ENCODE measurements at places on chromosomes 11 and 22.

- no peak for DNase-seq
Measured at GRCh38 chr11:61833926-61834277, 5.8 kb downstream of the FADS2 start.

- no peak for DNase-seq
Measured at GRCh38 chr11:33682446-33682845, 18.2 kb downstream of the C11orf91 start.

DNA sequence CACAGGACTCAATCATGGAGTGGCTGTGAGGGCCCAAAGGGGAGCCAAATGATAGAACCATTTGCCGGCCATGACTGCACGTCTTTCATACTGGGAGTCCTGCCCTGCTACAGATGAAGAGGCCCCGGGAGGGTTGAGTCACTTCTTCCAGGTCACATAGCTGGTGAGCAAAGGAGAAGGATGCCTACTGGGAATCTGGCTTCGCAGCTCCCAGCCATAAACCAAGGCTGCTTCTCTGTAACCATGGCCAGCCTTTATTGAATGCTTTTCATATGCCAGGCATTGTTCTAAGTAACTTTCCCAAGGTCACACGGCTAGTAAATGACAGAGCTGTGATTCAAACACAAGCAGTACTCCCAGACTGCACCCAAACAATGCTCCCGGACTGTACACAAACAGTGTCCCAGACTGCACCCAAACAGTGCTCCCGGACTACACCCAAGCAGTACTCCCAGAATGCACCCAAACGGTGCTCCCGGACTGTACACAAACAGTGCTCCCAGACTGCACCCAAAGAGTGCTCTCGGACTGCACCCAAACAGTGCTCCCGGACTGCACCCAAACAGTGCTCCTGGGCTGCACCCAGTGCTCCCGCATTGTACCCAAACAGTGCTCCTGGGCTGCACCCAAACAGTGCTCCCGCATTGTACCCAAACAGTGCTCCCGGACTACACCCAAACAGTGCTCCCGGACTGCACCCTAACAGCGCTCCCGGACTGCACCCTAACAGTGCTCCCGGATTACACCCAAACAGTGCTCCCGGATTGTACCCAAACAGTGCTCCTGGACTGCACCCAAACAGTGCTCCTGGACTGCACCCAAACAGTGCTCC lies 89.8 kb downstream of the FBXO7 start:
- no peak for DNase-seq

- no peak for DNase-seq
Measured at GRCh38 chr11:6452219-6452618, 11.4 kb upstream of the HPX start.

DNA sequence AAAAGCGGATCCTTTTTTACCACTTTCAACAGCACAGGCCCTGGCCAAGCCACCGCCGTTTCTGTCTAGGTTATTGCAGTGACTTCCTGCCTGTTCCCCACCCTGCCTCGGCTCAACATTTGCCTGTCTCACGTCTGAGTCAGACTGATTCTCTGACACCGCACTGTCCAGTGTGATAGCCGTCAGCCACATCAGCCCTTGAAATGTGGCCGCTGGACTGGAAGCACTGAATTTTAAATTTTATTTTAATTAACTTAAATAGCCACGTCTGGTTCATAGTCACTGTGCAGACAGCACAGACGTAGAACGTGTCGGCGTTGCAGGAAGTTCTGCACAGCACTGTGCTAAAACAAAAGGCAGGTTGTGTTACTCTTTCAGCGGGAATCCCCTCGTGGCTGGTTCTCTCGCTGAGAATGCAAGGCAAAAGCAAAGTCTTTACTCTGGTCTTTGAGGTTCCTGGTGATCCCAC lies 56.3 kb upstream of the ADSL start:
- DNase-seq, result peak; percentile 44

DNA sequence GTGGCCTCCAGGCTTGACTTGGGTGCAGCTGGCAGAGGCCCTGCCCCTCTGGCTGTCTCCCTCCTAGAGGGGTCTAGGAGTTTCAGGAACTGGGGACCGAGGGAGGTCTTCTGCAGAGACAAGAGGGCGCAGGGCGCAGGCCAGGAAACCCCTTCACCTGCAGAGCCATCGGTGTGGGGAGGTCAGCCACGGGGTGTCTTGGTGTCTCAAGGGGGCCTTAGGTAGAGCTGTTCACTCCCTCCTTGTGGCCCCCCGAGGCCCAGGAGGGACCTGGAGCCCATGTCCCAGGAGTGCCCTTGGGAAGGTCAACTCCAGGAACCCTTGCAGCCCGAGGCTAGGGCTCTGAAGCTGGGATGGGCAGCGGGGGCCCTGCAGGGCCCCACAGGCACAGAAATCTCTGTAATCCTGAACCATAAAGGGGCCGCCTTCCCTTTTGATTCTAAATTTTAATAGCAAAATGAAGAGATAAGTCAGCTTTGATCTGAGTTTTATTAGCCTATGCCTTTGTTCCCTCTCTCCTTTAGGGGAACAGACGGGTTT lies 31.4 kb upstream of the TH start:
- DNase-seq, result no peak

- no peak for DNase-seq
Measured at GRCh38 chr11:66567787-66568123, 651 bp downstream of the CTSF start.

DNA sequence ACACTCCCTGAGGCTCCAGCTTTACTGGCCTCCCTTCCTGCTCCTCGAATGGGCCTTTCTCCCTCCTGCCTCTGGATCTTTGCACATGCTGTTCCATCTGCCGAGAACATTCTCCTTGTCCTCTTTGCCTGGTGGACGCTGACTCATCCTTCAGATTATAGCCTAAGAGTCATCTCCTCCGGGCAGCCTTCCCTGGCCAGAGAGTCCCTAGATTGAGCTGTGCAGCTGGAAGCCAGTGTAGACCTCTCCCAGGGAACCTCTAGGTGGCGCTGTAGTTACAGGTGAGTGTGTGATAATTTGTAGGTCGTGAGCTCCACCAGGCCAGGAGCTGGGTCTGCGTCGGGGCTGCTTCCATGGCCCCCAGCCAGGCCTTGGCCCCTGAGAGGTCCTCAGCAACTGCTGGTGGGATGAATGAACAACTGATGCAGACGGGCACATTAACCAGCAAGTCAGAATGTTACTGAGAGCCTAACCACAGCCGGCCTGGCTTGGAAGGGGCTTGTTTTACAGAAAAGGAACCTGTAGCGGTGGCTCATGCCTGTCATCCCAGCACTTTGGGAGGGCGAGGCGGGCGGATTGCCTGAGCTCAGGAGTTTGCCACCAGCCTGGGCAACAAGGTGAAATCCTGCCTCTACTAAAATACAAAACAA lies 8.7 kb downstream of the PNPLA5 start:
- DNase-seq, result peak; percentile 12

DNA sequence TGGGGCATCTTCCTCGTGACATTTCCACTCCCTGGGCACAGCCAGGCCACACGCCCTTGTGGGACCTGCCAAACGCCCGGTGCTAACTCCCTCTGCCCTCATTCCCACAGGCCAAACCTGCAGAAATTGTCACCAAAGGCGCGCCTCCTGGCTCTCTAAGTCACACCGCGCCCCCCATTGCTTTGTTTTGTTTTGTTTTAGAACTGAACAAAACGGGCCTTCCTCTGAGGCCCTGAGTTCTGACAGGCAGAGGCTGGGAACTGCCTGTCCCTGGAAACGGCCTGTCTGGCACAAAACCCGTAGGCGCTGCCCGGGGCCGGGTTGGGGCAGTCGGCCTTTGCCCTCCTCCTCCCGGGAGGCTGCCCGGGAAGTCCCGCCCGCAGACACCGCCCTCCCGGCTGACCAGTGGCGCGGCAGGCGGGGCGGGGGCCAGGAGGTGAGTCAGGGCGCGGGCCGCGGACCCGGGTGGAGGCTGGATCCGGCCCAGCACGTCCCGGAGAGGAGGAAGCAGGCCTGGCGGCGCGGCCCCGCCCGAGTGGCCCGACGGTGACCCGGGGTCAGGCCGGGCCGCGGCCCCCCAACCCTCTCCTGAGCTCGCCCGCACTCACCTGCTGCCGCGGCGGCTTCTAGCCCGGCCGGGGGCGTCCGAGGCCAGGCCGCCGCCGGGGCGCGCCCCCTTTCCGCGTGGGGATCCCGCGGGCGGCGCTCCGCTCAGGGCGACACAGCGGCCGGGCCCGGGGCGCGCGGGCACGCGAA lies 465 bp downstream of the SUN2 start:
- no peak for DNase-seq

DNA sequence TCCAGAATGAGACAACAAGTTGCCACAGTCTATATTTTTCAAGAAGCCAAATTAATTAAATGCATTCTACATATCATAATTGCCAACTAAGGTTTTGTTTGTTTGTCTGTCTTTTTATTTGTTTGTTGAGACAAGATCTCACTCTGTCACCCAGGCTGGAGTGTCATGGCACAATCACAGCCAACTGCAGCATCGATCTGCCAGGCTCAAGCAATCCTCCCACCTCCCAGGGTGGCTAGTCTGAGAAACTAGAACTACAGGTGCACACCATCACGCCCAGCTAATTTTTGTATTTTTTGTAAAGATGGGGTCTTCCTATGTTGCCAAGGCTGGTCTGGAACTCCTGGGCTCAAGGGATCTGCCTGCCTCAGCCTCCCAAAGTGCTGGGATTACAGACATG lies 140.0 kb downstream of the LRRC4C start:
- no peak for DNase-seq

GRCh38 chr11:67999704-68000103 lies 4.2 kb downstream of the UNC93B1 start:
- DNase-seq, result no peak

DNA sequence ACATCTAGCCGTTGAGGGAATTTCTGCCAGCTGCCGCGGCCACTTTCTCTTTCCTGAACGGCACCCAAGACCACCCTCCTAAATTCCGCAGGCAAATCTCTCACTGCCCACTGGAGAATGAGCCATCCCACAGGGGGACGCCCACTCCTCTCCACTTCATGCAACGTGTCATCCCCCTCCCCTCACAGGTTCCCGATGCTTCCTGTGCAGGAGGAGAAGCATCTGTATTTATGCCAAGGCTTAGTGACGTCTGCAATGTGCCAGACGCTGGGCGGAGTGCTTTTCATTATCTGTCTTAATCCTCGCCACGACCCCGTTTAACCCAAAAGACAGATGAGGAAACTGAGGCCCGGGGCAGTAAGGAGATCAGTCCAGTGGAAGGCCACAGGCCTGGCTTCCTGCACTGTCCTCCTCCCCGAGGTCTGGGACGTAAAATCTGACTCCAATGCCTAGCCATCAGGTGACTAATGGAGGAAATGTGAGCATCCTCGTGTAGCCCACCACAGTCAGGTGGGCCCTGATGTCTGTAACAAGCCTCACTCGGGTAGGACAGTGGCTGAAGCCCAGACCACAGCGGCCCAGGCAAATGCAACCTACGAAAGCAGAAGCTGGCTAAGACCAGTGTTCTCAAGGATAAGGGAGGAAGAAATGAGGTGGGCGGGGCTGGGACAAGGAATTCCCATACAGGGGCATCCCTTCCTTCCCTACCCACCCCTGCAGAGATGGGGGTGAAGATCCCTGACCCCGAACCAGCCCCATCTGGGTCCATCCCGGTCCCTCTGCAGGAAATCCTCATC lies 23.1 kb downstream of the MN1 start:
- no peak for DNase-seq
